Purkinje cell (primary cell): ENCODE measurements at places on chromosomes 2 and 18. TPM values are rescaled to one million over a fixed set of nuclear protein-coding genes. Genes with fewer than 3 reads are reported as not detected.

The TMEM198 gene
- polyA plus RNA-seq: 0.97 and 0.99 TPM in 2 replicates

The ANKRD62 gene
- polyA plus RNA-seq: not detected in 2 replicates

The PJVK gene
- polyA plus RNA-seq: 6.1 and 6.6 TPM in 2 replicates

The DSC3 gene
- not detected in 2 replicates for polyA plus RNA-seq

The OSBPL6 gene
- polyA plus RNA-seq: 33.5 and 35.2 TPM in 2 replicates

The TFPI gene
- polyA plus RNA-seq: 6.2 and 7.4 TPM in 2 replicates

The COL3A1 gene
- 0.73 TPM in 1 of 2 replicates, not detected in the other for polyA plus RNA-seq

The IL1F10 gene
- not detected in 2 replicates for polyA plus RNA-seq

The HOXD13 gene
- polyA plus RNA-seq: not detected in 2 replicates

The GALNT5 gene
- polyA plus RNA-seq: 0.12 and 1.5 TPM in 2 replicates

The SLC35F6 gene
- 4.5 and 5.6 TPM in 2 replicates for polyA plus RNA-seq

The REL gene
- 3.8 and 4.9 TPM in 2 replicates for polyA plus RNA-seq

The STK39 gene
- polyA plus RNA-seq: 67.7 and 99.3 TPM in 2 replicates

The MDH1B gene
- polyA plus RNA-seq: 11.8 TPM in 2 replicates

The VAMP5 gene
- polyA plus RNA-seq: 8.0 and 12.1 TPM in 2 replicates

The KLF7 gene
- 2.4 and 5.8 TPM in 2 replicates for polyA plus RNA-seq

The NEU2 gene
- polyA plus RNA-seq: not detected in 2 replicates

The MC4R gene
- polyA plus RNA-seq: not detected in 2 replicates

The SKA1 gene
- polyA plus RNA-seq: 0.71 TPM in 1 of 2 replicates, not detected in the other

The COBLL1 gene
- polyA plus RNA-seq: 7.1 and 10.9 TPM in 2 replicates

The AP1S3 gene
- 4.8 and 5.8 TPM in 2 replicates for polyA plus RNA-seq

The MLPH gene
- not detected in 2 replicates for polyA plus RNA-seq

The LRP2 gene
- polyA plus RNA-seq: 0.03 TPM in 2 replicates

The TEKT4 gene
- not detected in 2 replicates for polyA plus RNA-seq

The CFAP65 gene
- polyA plus RNA-seq: 2.5 TPM in 1 of 2 replicates, not detected in the other

The ELOA2 gene
- not detected in 2 replicates for polyA plus RNA-seq

The PROKR1 gene
- polyA plus RNA-seq: not detected in 2 replicates

The SERPINB12 gene
- not detected in 2 replicates for polyA plus RNA-seq

The PRKD3 gene
- polyA plus RNA-seq: 5.2 and 6.2 TPM in 2 replicates

The CFC1 gene
- 0.39 and 0.85 TPM in 2 replicates for polyA plus RNA-seq

The HEATR5B gene
- 14.1 and 14.4 TPM in 2 replicates for polyA plus RNA-seq

The ZNF521 gene
- polyA plus RNA-seq: 2.7 and 4.3 TPM in 2 replicates

The ARHGAP28 gene
- not detected in 2 replicates for polyA plus RNA-seq

The TXNDC2 gene
- polyA plus RNA-seq: not detected in 2 replicates

The SLC14A1 gene
- polyA plus RNA-seq: 0.87 TPM in 1 of 2 replicates, not detected in the other

The MORN2 gene
- polyA plus RNA-seq: 448 and 577 TPM in 2 replicates

The HOXD3 gene
- not detected in 2 replicates for polyA plus RNA-seq

The OTOS gene
- polyA plus RNA-seq: not detected in 2 replicates

The ACP1 gene
- 240 and 279 TPM in 2 replicates for polyA plus RNA-seq

The TTN gene
- polyA plus RNA-seq: 0.17 and 0.55 TPM in 2 replicates

The MEX3C gene
- polyA plus RNA-seq: 12.2 and 13.3 TPM in 2 replicates

The KCNK3 gene
- polyA plus RNA-seq: 0.16 and 0.39 TPM in 2 replicates

The PDE1A gene
- 16.7 and 24.6 TPM in 2 replicates for polyA plus RNA-seq
